ENCODE measurements at places on chromosomes 7 and 10. TPM values are rescaled to one million over a fixed set of nuclear protein-coding genes. Genes with fewer than 3 reads are reported as not detected.

The HABP2 gene
- total RNA-seq: not detected

DNA sequence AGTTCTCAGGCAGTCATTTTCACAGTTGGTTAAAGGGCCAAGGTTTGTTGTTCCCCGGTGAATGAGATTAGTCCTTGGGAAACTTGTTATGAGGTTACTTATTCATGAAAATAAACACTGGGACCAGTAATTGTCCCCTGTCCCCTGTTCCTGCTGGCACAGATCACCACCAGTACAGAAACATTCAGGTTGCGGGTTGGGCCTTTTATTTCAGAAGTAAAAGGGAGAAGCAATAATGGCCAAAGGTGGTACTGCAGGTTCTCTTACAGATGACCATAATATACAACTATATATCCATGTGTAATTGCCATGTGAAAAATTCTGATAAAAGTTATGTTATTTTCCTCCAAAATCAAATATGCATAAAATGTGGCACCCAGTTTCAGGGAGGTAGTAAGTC lies 442.0 kb downstream of the SORCS1 start:
- DNase-seq: no peak

The SLC26A4 gene
- total RNA-seq: not detected

DNA sequence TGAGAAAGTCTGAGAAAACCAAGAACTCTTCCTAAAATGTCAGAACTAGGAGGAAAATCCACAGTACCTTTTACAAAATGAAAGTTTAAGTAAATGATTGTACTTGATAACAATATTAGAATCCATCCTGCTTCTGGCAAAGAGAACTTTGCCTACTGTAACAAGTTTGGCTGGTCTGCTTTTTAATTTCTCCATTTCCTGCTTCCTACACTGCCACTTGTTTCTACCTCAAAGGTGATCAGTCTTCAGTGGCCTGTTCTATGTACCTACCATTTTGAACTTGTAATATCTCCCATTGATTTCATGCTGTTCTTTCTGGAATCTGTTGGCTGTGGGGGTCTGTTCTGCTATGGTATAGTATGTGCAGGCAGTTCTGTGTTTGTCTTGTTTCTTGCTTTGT lies 32.9 kb upstream of the CAPZA2 start:
- DNase-seq: no peak

The DOCK1 gene
- 58.1 TPM for total RNA-seq

- DNase-seq: no peak
These were observed 124.4 kb upstream of the ZNF804B start for GRCh38 chr7:88635149-88635548.

GRCh38 chr7:105853931-105854419 lies 22.4 kb downstream of the ATXN7L1 start:
- no peak for DNase-seq

DNA sequence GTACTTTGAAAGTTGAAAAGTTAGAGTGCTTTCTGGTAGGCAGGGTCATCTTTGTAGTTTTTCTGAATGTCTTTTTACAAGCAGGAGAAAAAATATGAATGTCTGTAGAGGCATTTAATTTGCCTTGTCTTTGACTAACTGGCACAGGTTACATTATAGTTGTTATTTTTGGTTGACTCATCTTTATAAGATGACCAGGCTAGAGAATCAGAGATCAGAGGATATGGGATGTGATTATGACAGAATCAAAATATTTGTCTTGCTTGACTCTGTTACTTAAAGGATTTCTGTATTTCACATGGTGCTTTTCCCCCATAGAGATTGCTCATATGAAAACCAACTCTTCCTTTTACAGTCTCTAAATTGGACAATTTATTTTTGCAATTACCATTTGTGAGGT lies 2.4 kb downstream of the ZMYND11 start:
- peak; percentile 67 for DNase-seq

GRCh38 chr7:149005427-149006344 lies 22.6 kb downstream of the PDIA4 start:
- peak; percentile 23 for DNase-seq

The CPVL gene
- not detected for total RNA-seq

The CAV2 gene
- 385 TPM for total RNA-seq

The FEZF1 gene
- total RNA-seq: not detected

The RARRES2 gene
- 0.17 TPM for total RNA-seq

DNA sequence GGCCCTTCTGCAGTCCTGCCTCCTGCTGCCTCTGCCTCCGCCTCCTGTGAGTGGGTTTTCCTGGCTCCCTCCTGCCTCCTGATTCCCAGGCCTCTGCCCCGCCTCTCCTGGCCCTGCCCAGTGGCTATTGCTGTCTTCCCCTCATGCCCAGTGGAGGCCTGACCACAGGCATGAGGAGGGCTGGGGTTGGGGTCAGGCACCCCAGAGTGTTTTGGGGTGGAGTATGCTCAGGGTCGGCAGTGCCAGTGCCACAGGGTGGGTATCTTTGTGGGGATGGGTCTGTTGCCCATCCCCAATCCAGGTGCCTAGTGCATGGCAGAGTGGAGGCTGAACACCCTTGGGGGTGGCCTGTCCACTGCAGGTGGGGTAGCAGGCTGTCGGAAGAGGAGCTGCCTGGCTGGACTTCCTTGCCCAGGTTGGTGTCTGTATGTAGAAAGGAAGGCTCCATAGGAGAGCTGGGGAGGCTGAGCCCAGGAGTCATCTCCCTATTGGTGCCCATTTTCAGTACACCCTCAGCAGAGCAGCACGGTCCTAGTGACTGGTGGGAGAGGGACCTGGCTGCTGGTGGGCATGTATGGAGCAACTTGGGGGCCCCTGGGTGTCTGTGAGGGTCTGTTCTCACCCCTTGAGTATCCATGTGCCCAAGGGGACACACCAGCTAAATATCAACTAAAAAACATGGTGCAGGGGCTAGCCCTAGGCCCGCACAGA lies 62.2 kb downstream of the ARHGAP22 start:
- DNase-seq: no peak

The CALML3 gene
- total RNA-seq: 704 TPM

The AMZ1 gene
- 0.50 TPM for total RNA-seq

The H2BK1 gene
- total RNA-seq: not detected

DNA sequence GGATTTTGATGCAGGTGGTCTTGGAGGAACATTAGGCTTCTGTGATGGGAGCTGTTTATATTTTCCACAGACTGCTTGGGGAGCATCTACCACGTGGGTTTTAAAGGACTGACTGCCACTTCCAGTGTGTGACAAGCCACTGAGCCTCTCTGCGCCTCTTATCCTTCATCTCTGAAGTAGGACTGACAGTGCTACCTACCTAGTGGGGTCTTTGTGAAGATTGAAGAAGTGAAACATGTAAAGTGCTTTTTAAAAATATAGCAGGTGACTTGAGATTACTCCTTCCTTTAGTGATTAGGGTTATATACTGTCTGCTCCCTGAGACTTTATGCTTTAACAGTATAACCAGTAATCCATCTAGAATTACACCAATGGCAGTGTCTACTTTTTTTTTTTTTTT lies 29.9 kb downstream of the NKX2-3 start:
- DNase-seq: no peak

The TBATA gene
- total RNA-seq: not detected
